ENCODE measurements at places on chromosomes 2 and 18. TPM values are rescaled to one million over a fixed set of nuclear protein-coding genes. Genes with fewer than 3 reads are reported as not detected.

The KCNIP3 gene
- total RNA-seq = 7.3 TPM

DNA sequence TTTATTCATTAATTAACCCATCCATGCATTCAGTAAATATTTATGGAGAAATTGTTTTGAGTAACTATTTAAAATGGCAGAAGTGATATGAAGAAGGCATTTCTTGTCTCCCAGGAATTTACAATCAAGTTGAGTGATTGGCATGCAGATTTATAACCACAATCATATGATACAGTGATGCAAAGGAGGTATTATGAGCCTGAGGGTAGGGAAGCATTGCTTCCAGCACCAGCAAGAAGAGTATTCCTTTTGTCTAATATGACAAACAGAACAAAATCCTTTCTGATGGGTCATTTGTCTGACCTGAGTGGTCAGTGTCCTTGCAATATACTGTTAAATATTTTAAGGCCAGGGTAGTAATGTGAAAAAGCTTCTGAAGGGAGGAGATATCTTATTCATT is 244.2 kb upstream of the RGPD4 start:
- DNase-seq = no peak

GRCh38 chr18:12882453-12883371 is 1.3 kb downstream of the PTPN2 start:
- no peak for DNase-seq

DNA sequence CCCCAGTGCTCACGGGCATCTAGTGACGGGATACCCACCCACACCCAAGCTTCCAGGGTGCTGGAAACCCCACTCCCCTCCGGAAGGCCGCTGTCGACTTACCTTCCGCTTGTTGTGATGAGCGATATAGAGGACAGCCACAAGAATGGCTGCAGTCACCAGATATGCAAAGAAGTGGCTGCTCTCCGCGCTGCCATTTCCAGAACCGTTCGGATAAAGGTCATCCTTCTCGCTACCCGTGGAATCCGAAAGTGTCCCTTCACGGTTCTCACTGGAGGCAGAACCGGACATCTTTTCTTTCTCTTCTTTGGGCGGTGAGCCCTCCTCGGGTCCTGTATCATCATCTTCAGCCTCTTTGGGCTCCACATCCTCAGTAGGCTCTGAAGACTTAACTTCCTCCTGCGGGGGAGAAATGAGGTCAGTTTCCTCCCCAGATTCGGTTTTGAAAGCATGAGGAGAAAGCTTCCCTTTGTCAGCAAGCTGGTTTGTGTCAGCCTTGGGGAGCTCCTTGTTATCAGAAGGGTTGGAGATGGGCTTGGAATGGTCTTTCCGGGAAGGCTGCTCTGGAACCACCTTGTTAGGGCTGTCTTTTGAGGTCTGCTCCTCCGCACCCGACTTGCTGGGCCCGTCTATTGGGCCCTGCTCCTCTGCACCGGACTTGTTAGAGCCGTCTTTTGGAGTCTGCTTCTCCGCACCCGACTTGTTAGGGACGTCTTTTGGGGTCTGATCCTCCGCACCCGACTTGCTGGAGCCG is 1.2 kb downstream of the TGOLN2 start:
- DNase-seq = no peak

DNA sequence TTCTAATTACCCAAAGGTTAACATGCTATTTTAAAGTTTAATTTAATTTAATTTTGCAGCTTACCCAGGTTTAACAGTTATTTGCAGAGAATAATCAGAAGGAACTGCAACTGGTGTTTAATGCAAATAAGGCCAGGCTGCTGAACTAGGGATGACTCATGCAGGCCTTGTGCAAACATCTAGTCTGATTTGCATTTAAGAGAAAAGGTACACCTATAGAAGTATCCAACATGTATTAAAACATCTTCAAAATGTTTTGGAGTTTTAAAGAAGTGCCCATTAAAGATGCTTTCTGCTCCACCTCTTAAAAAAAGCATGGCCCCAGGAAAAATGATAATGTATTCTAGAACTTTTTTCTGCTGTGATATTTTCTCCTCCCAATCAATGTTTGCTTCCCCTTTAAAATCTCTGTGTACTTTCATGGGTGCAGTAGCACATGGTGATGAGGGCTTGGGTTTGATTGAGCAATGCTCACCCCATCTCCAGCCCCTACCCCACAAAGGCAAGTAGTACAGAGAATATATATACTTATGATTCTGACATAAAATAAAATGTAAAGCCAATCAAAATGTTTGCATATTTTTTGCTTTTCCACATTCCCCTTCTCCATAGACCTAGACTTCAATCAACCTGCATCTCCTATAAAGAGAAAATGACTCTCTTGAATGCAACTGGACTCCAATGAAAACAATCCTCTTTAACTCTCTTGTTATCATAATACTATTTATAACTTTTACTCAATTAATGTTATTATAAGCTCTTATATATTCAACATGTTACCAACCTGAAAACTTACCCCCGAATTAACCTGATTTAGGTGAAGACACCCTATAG is 54.1 kb downstream of the ATP8B1 start:
- DNase-seq = peak; percentile 31

DNA sequence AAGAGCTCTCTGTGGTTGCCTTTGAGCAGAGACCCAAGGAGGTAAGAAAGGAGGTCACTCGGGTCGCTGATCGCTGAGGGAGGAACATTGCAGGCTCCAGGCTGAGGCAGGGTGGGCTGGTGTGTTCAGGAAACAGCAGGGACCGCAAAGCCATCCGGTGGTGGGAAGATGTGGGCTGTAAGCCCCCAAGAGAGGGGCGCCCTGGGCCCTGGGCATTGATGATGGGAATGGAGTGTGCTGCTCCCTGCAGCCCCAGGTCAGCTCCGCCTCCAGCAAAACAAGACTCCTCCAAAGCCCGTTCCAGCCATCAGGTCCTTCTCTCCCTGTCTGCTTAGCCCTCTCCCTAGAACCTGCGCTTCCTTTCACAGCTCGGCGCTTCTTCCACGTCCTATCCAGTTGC is 229.7 kb downstream of the KLHL29 start:
- DNase-seq = no peak

The SLC30A3 gene
- total RNA-seq = 6.5 TPM

The LIMS4 gene
- total RNA-seq = 0.10 TPM

The FABP1 gene
- total RNA-seq = not detected

GRCh38 chr2:121184248-121184862 is 100.6 kb downstream of the TFCP2L1 start:
- no peak for DNase-seq

The CRYGC gene
- not detected for total RNA-seq

DNA sequence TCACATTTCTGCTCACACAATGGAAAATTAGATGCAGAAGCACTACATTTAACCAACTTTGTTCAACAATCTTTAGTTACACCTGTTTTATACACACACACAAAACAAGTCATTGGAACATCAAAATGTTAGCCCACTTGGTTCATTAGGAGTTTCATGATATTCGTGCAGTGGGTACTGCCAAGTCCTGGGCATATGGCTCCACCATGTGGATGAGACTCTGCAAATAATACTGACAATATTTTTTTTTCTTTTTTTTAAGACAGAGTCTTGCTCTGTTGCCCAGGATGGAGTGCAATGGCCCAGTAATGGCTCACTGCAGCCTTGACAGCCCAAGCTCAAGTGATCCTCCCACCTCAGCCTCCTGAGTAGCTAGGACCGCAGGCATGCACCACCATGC is 34.5 kb upstream of the GRB14 start:
- DNase-seq = peak; percentile 7

DNA sequence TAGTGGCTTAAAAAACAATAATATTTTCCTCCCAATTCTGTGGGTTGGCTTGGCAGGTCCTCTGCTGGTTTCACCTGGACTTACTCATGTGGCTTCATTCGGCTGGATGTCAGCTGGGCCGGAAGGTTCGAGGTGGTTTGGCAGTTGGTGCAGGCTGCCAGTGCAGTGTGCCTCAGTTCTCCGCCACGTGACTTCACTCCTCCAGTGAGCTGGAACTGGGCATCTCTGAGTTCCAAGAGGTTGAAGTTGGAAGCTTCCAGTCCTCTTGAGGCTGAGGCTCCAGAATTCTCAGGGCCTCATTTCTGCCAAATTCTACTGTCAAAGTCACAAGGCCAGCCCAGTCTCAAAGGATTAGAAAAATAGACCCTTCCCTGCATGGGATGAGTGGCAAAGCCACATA is 83.4 kb upstream of the B3GNT7 start:
- DNase-seq = no peak

- no peak for DNase-seq
These were observed 245.3 kb upstream of the ID2 start for GRCh38 chr2:8436585-8436984.

DNA sequence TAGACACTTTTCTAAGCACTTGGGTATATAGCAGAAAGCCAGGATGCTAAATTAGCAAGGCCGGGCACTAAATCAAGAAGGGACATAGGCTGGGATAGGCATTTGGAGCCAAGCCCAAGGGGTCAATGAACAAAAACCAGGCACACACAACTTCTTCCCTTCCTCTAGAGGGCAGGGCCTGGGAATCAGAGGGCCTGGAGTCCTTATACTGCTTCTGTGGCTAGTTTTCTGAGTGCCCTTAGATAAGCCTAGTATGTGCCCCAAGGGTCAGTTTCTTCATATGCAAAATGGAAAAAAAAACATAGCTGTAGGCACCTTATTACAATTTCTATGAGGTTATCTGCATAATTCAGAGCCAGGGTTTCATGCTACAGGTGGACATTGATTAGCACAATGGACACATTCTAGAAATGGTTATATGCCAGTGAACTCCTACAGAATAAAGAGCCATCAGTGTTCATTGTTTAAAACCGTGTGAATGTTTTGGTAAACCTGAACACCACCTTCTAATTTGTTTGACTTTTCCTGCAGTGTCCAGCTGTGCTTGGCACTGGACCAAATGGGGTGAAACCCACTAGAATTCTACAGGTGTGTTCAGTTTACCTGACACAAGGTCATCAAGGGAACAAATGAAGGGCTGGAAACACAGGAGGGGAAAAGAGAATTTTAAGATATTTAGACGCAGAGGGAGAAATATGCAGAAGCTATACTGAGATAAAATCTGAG is 49.6 kb downstream of the PAX8 start:
- DNase-seq = no peak

GRCh38 chr2:179711375-179711774 is 150.0 kb downstream of the ZNF385B start:
- no peak for DNase-seq

DNA sequence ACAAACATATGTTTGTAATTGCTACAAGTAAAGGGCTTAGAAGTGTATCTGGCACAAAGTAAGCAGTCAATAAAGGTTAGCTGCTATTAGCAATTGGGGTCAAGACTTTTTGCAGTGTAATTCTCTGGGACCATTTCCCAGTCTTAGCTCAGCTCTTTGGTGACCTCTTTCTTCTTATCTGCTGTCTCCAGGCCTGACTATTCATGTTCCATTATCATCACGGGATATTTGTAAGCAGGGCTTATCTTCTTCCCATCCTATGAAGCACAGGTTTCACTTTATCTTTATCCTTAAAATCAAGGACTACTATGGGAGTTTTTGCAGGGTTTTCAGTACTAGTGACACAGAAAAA is 131.7 kb downstream of the DOCK10 start:
- DNase-seq = no peak
